Kidney (tissue), 22 donors: ENCODE measurements at places on chromosomes 1 and 21. TPM values are rescaled to one million over a fixed set of nuclear protein-coding genes. Genes with fewer than 3 reads are reported as not detected.
A peak's percentile ranks its signal among the peaks of the same experiment; 100 is the strongest.

DNA sequence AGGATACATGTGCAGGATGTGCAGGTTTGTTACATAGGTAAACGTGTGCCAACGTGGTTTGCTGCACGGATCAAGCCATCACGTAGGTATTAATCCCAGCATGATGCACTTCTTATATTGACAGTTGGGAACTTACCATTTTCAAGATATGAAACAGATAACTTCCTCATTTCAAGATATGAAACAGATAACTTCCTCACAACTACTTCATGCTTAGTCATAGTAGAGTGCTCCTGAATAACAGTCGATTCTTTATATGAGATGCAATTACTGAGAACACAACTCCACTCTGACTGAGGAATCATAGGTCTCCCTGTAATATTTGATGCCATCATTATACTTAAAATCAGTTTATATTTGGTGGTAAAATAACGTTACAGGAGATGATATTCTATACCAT lies 1124.3 kb downstream of the AMY1C start:
- no peak overlapping the region for H3K27ac ChIP-seq
- H3K27me3 ChIP-seq: no peaks in the 10 kb centered on the region
- no peaks in the 10 kb centered on the region for H3K4me1 ChIP-seq
- H3K4me3 ChIP-seq: no peak overlapping the region
- no peaks in the 10 kb centered on the region for H3K36me3 ChIP-seq

DNA sequence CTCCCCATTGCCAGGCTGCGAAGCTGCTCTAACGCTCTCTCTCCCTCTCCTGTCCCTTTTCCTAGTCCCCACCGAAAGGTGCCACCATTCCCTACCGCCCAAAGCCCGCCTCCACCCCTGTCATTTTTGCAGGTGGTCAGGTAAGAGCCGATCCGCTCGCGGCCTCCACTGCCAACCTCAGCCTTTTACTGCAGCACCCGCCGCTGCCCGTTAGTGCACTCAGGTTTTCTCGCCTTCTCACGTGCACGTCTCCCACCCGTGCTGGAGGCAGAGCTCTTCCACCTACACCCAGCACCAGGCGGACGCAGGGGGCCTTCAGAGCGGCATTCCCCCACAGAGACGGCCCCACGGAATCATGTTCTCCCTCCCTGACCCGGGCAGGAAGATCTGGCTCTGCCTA lies 67.7 kb upstream of the COL6A1 start:
- H3K4me1 ChIP-seq: no peaks in the 10 kb centered on the region
- no peak overlapping the region for H3K27ac ChIP-seq
- no peaks in the 10 kb centered on the region for H3K27me3 ChIP-seq

GRCh38 chr1:39214021-39214713 lies 9.7 kb downstream of the MACF1 start:
- no peaks in the 10 kb centered on the region for H3K36me3 ChIP-seq
- H3K4me3 ChIP-seq: no peak overlapping the region
- peaks cover 3% of the 10 kb centered on the region for H3K4me1 ChIP-seq
- H3K27ac ChIP-seq: peak overlapping the region; percentile 9
- H3K27me3 ChIP-seq: no peaks in the 10 kb centered on the region
- DNase-seq: peak; percentile 58

DNA sequence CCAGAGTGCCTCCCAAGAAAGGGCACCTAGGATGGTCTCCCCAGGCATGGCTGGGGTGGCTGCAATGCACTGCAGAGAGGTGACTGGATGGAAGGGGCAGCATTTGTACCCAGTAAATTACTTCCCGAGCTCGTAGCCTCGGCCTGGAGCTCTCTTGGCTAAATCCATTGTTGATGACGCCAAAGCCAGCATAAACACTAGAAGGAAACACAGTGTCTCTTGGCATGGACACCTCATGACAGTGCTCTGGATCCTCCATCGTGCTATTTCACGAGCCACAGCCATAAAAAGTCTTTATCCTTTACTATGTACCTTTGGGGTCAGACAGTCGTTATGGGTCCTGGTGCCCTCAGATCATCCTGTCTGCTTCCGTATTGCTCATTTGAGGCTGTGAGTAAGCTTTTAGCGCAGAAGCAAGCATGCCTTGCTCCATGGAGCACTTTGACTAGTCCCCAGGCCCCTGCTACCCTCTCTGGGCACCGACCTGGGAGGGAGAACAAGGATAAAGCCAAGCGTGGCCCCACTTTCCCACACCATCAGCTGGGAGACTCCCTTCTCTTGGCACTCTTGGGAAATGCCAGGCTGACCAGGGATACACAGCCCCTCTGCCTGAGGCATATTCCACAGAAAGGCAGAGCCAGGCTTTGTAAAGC lies 10.3 kb upstream of the PRELP start:
- DNase-seq: no peak
- H3K4me1 ChIP-seq: peaks cover 14% of the 10 kb centered on the region
- no peak overlapping the region for H3K4me3 ChIP-seq
- no peak overlapping the region for H3K27ac ChIP-seq
- no peaks in the 10 kb centered on the region for H3K36me3 ChIP-seq
- no peaks in the 10 kb centered on the region for H3K27me3 ChIP-seq

Gene TFF2
- not detected for polyA plus RNA-seq
